CD4-positive, alpha-beta T cell (primary cell): ENCODE measurements at places on chromosomes 5 and 9.

- DNase-seq = no peak
Measured at GRCh38 chr9:4235871-4236804, 63.7 kb downstream of the GLIS3 start.

DNA sequence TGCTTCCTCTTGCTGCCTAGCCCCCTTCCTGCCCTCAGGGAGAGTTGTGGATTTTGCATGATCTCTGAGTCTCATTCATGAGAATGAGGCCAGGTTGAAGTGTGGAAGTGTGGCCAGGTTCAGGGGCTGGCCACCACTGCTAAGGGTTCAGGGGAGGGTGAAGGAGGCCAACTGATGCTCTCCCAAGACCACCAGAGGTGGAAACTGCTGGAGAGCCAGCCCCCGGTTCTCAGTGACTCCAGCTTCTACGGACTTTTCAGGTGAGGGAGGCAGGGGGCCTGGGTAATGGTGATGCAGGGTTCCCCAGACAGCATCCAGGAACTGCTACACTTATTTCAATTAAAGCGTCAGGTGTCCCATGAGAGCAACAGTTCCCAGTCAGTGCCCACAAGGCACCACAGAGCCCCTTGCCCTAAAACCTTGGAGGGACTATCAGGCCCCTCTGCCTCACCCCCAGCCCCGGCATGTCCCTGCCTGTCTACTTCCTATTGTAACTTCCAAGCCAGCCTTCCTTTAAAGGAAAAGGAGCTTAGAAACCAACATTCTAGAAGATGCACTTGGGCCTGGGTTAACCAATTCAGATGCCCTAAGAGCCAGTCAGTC, 50.1 kb downstream of the AMBP start:
- no peak for DNase-seq

GRCh38 chr5:156552855-156553358, 225.9 kb downstream of the SGCD start:
- DNase-seq = no peak

GRCh38 chr5:132887283-132887682, 13.8 kb downstream of the LEAP2 start:
- no peak for DNase-seq

DNA sequence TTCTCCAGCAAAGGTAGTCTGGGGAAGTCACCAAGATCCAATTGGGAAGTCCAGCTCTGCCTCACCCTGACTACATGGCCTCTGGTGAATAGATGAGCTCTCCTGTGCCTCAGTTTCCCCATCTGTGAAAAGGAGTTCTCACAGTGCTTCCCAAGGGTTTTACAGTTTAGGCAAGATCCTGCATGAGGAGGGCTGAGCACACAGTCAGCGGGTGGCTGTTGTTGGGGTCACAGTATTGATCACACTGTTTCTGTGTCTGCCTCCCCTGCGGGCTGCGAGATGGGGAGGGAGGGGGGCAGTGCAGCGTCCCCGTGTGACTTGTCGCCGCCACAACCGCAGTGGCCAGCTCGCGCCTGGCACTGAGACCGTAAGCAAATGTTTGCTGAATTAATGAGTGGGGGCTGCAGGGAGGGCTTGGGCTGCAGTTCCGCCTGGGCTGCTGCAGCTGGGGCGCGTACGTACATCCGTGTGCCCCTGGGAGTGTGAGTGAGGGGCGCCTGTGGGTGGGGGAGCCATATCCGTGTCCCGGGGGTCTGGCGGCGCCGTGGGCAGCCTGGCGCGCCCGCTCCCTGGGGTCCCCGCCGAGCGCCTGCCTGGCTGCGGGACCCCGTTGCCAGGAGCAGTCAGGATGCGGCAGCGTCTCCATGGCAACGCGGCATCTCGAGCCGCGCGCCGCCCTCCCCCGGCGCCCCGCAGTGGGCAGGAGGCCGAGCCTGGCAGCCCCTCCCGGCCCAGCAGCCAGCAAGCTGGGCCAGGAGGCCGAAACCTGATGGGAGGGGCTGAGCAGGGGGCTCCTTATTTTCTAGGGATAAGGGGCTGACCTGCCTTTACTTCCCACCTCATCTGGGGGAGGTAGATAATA, 31.4 kb upstream of the PSD2 start:
- DNase-seq = no peak

GRCh38 chr9:91147079-91147708, 214.5 kb downstream of the AUH start:
- DNase-seq = no peak

GRCh38 chr5:37724395-37725125, 115.3 kb downstream of the GDNF start:
- DNase-seq = no peak

GRCh38 chr5:98296426-98296825, 477.0 kb upstream of the RGMB start:
- DNase-seq = no peak

DNA sequence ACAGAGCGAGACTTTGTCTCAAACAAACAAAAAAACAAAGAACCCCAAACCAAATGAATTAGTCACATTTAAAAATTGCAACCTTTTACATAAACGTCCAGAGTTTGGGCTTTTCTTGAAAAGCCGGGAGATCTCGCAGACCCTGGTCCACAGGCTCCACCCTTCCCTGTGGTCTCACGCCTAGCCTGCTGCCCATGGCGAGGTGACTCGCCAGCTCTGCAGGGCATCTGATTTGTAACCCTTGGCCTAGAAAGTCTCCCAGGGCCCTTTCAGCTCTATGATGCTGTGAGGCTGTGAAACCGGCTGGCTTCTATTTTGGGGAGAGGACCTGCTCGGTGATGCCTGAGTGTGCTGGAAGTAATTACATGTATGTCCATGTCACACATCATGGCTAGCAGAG, 44.7 kb upstream of the PHYKPL start:
- no peak for DNase-seq

- no peak for DNase-seq
Measured at GRCh38 chr9:111966861-111967291, 70.3 kb downstream of the UGCG start.

DNA sequence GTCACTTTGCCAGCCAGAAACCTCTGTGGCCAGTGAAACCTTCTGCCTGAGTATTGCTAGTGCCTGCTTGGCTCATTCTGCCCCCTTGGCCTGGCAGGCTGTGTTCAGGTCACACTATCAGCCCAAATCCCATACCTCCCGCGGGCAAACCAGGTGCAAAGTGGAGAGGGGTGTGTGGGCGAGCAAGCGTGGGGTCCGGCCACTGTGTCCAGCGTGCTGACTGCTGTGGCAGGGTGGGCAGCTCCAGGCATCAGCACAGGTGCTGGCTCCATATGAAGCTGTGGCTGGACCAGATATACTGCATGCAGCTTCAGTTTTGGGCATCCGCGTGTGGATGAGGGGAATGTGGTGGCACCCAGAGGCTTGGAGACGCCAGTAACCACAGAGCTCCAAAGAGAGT, 576.5 kb upstream of the EDIL3 start:
- DNase-seq = no peak

DNA sequence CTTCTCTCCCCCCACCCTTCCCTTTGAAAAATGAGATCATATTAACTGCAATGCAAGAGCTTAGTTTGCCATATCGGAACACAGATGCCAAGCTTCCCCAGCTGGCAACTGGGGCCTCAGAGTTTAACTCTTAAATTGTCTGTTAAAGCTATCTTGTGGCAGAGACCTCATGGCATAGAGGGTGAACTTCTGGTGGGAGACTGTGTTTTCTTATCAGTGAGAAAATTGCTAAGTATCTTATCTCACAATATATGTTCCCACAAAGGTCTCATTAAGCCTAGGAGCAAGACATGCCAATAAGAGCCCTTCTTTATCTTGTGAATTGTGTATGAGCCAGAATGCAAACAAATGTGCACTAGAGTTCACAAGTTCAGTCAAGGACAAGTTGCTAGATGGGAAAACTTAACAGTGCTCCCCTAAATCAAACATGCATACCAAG, 12.3 kb downstream of the NFIB start:
- no peak for DNase-seq

GRCh38 chr9:121201045-121201737, 478 bp downstream of the RAB14 start:
- peak; percentile 36 for DNase-seq

GRCh38 chr9:35164711-35165110, 2.9 kb downstream of the UNC13B start:
- no peak for DNase-seq

DNA sequence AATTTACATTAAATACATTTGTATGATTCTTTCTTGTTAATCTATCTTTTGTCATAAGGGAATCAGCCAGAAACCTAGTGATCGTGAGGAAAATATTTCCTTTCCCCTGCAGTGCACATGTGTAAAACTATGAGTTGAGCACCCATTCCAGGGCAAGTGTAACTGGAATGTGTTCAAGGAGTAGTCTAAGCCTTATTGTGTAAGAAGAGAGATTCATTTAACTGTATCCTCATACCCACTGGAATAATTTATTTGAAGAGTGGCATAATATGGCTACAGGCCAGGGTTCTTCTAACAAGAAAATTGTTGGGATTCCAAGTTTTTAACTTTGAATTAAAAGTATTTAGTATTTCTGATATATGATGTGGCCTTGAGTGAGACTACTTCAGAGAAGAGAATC, 1692.7 kb downstream of the EFNA5 start:
- DNase-seq = no peak

GRCh38 chr9:136170006-136170901, 34.7 kb downstream of the LHX3 start:
- peak; percentile 63 for DNase-seq

DNA sequence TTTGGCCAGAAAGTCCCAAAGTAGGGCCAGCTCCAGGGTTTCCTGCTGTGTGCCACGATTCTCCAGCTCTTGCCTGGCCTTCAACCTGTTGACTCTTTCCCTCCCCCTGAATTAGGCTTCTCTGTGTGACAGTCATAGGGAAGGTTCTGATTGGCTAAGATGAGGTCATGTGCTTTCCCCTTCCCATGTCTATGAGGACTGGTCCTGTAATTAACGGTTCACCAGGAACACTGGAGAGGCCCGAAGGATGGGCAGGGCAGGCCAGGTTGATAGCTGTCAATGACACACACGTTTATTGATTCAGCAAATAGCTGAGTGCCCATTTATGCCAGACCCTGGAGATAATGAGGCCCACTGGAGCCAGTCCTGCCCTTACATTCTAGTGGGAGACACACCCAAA, 9.0 kb upstream of the PRR7 start:
- no peak for DNase-seq

- DNase-seq = no peak
Measured at GRCh38 chr9:99193466-99193821, 28.3 kb downstream of the ALG2 start.

DNA sequence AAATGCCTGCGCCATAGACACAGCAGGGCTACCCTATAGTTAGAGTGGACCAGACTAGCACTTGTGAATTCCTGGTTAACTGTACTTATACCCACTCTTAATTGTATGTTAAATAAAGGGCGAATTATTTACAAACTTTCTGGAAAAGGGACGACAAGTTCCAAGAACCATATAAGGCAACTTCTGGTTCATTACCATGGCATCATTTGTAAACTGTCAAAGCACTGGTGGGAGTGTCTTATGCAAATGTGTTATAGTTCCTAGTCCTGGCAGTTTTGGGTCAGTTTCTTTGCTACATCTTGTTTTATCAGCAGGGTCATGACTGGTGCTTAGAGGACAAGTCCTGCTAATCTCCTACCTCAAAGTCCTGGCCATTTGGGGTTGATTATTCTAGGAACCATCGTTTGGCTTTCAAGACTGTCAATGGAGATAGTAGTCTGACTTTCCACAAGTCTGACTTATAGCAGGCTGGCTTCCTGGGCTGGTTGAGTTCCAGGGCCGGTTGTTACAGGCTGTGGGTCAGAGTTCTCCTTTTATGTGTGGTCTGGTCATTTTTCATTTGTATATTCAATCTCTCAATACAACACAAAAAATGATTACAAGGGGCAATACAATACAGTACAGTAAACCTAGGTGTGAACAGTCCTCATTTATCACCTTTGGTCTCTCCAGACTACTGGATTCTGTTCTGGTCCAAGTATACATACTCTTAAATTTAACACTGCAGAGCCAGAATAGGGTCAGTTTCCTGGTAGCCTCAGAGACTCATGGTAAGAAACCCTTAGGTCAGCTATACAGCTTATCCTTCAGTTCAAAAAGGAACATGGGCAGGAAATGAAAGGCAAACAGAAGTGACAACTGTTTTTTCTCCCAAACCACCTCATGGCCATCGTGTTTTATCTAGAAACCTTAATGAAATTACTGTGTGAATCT, 8.3 kb upstream of the CFAP95 start:
- no peak for DNase-seq

DNA sequence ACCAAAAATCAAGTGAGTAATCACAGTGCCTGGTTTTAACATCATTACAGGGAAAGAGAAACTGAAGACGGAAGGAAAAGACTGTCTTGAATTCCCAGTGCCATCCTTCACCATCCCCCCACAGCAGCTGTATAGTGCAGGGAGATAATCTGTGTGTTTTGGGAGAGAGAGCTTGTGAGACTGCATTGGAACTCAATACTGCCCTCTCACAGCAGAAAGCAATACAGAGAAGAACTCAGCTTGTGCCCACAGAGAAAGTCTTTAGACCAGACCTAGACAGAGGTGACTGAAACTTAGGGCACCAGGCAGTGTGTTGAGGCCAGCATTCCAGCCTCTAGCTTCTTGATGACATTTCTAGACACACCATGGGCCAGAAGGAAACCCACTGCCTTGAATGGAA, 754.7 kb upstream of the CDH6 start:
- no peak for DNase-seq

DNA sequence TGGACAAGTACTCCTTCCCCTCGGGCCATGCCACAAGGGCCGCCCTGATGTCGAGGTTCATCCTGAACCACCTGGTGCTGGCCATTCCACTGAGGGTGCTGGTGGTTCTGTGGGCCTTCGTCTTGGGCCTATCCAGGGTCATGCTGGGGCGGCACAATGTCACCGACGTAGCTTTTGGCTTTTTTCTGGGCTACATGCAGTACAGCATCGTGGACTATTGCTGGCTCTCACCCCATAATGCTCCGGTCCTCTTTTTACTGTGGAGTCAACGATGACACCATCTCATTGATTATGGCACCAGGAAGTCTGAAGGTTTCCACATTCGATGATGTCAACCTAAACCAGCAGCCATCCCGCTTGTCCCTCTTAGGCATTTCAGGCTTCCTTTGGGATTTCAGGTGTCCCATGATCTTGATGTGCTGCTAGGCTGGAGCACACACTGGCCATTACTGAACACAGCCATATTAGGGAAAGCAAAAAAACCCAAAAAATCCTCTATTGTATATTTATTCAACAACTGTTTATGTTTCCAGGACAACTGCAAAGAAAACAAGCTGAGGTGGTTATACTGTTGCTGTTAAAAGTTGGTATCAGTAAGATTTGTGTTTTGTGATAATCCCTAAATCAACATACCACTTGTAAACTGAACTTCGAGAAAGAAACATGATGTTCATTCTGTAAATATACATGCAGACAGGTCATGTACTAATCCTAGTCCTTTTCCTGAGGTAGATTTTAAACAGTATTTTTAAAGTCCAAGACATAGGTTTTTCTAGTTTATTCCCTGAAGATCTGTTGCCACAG, 1.1 kb downstream of the PLPP6 start:
- peak; percentile 22 for DNase-seq

- DNase-seq = no peak
Measured at GRCh38 chr5:160044391-160044804, 35.5 kb downstream of the TTC1 start.

GRCh38 chr5:136123236-136123768, 9.3 kb upstream of the SMAD5 start:
- DNase-seq = no peak
